ENCODE measurements at places on chromosomes 7 and 10. TPM values are rescaled to one million over a fixed set of nuclear protein-coding genes. Genes with fewer than 3 reads are reported as not detected.

Gene MRM2
- 14.5 TPM for total RNA-seq

Gene MAT1A
- total RNA-seq, result not detected

Gene KIAA1549
- 3.3 TPM for total RNA-seq

Gene RNF32
- total RNA-seq, result 0.26 TPM

Gene MMD2
- total RNA-seq, result not detected

Gene AFAP1L2
- total RNA-seq, result 1.2 TPM

Gene ZNF394
- total RNA-seq, result 19.4 TPM

Gene PLPP4
- total RNA-seq, result not detected

Gene CDH23
- total RNA-seq, result under 0.01 TPM

Gene SLC13A1
- not detected for total RNA-seq

Gene CFTR
- not detected for total RNA-seq

Measured in dermis microvascular lymphatic vessel endothelial cell (primary cell).